ENCODE measurements at places on chromosomes 1 and 21. TPM values are rescaled to one million over a fixed set of nuclear protein-coding genes. Genes with fewer than 3 reads are reported as not detected.

DNA sequence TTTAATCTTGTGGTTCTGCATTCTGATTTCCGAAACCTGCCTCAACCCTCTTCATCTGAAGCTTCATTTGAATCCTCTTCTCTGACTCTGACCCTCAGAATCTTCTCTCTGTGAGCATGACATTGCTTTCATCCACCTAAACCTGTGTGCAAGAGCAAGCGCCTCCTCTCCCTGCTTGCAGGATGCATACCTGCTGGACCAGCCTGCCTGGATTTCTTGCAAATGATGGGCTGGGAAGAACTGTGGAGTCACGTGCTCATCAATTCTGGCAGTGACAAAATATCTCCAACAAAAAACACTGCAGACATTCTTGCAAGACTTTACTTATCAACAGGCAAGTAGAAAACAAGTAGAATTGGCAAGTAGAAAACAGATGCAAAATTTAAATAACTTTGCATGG is 20.8 kb upstream of the SLC35F3 start:
- DNase-seq = no peak

GRCh38 chr1:208078752-208079151 is 165.4 kb downstream of the PLXNA2 start:
- no peak for DNase-seq

DNA sequence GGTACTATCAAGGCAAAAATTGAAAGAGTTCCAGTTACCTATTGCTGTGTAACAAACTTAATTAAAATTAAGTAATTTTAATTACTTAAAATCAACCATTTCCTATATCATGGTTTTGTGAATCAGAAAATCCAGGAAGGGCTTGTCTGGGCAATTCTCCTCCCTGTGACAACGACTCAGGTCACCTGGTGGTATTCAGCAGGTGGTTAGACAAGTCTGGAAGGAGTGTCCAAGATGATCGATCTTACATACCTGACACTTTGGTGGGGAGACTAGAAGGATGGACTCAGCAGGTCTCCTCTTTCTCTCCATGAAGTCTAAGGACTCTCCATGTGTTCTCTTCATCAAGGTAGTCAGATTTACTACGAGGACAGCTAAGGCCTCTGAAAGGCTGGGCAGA is 22.9 kb downstream of the SERPINC1 start:
- DNase-seq = no peak

DNA sequence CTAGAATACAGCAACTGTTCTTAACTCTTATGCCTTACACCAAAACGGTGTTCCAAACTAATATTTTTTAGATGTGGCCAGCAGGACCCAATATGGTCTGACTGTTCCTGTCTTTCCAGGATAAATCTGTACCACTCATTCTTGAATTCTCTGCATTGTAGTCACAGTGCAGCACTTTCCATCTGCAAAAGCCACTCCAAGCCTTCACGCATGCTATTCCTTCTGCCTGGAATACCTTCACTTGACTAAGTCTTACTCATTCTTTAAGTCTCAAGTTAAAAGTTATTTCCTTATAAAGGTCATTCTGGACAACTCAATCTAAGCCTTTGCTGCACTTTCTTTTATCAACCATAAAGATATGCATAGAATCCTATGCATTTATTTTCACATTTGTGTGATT is 1194.5 kb downstream of the PLA2G4A start:
- no peak for DNase-seq

DNA sequence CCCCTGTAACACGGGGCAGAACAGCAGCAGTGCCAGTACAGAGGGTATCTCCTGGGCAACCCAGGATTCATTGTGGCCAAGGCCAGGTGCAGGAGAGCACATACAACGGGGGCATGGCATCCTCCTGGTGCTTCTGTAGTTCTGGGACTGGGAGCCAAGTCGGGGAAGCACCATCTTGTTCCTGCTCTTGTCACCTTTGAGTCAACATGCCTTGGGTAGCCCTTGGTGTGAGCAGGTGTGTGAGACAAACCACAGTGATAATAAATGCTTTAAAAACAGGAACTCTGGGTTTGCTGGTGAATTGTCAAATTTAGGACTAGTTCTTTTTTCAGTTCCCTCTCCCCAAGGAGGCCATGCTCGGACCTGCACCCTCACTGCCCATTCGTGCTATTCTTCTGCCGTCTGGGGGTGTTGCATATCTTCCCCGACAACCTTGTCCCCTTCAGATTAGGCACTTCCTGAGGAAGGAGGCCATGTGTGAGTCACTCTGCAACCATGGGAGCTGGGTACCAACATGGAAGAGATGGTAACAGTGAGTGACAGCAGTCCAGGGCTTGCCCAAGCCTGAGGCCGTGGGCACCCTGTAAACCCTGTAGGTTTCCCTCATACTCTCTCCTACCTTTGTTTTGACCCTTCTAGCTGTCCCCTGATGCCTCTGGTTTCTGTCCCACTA is 150.2 kb downstream of the GRIK3 start:
- DNase-seq = no peak

DNA sequence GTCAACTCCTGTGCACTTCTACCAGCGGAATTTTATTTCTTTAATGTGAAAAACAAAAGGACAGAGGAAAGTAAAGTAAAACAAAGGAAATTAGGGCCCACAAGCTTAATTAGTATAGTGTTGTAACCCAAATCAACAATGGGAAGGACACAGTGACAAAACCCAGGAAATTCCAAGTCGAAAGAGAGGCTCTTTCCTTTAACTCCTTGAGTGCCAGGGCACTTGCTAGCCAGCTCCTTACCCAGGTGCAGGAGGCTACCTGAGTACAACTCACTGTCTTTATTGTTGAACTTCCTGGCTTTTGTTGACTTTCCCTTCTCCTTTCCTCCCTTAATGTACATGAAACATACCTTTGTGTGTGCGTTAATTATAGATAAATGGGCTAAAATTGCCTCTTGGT is 55.0 kb downstream of the PEX14 start:
- no peak for DNase-seq

GRCh38 chr1:115258302-115258866 is 79.7 kb downstream of the NGF start:
- no peak for DNase-seq

GRCh38 chr1:33180911-33181890 is 642 bp downstream of the TRIM62 start:
- peak; percentile 67 for DNase-seq

GRCh38 chr21:33432496-33432895 is 29.3 kb downstream of the IFNGR2 start:
- no peak for DNase-seq

DNA sequence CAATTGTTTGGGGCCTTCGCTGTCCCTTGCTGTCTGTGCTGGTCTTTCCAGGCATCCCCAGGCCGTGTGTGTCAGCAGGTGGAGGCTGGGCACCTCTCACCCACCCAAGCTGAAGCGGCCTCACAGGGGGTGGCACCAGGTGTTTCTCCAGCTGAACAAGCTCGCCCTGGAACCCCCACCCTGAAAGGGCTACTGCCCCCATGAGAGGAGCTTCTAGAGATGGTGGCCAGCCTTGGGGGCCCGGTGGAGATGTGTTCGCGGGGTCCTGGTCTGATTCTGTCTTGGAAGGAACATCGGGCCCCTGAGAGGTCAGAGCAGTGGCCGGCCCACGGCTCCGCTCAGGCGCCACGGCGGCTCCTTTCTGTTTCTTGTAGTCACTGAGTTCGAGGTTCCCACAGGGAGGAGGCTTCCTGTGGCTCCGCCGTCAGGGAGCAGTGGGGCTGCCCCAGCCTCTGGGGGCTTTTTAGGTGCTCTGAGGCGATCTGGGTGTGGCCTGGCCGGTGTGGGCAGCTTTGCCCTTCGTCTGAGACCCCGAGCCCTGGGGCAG is 46.9 kb downstream of the SKI start:
- peak; percentile 51 for DNase-seq

The KCNE2 gene
- total RNA-seq = not detected

The POFUT2 gene
- 15.7 TPM for total RNA-seq

The CD160 gene
- 0.37 TPM for total RNA-seq

Data from left ventricle myocardium superior (tissue), 1 donor.